ENCODE measurements at places on chromosomes 16 and 17.

GRCh38 chr17:74454197-74455024 lies 12.0 kb upstream of the CD300A start:
- peak; percentile 58 for DNase-seq

DNA sequence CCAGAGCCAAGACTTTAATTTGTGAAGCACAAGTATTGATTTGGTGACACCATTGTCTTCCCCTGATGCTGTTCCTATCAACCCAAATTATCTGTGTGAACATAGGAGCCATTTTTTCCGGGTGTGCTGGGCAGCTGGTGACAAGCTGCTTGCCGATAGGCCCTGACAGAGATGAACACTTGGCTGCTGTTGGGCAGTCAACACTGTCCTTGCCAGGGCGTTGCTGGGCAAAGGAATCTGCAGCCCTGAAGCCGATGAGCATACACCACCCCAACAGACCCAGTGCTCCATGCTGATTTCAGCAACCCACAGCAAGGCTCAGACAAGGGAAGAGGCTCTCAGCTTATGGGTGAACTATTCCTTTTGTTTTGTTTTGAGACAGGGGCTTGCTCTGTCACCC lies 105.4 kb downstream of the YPEL2 start:
- no peak for DNase-seq

DNA sequence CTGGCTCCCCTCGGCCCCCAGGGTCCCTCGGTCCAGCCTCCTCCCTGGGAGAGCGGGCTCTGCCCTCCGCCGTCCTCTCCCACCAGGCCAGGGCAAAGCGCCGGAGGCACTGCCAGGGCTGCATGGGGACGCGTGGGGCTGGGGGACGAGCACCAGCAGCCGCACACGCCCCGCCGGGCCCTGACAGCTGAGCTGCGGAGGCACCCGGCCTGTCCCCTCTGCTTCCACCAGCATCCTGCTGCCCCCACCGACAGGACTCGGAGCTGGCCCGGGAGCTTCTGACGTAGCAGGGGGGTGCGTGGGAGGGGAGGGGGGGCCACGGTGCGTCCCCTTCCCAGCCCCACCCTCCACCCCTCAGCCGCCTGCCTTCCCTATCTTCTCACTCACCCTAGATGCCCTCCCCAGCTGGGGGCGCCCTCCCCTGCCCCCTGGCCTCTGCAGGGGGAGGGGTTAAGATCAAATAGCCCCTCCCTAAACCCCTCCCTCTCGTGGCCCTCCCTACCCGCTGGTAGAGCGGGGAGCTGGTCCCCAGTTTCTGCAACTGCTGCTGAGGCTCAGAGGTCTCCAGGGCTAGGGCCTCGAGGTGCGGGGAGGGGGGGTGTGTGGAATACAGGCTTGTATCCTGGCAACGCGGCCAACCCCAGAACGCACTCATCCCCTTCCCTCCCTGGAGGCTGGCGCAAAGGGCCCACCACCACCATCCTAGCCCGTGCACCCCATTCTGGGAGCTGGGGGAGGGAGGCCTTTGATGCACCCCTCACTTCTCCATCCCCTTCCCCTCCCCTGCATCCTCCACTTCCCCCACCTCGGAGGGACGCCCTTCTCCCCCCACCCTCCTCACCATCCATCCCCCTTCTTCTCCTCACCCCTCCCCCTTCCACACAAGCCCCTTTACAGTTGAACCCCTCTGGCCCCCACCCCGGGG lies 1.0 kb downstream of the SRCIN1 start:
- DNase-seq: peak; percentile 70

GRCh38 chr16:729768-730665 lies 3.1 kb downstream of the HAGHL start:
- DNase-seq: no peak

DNA sequence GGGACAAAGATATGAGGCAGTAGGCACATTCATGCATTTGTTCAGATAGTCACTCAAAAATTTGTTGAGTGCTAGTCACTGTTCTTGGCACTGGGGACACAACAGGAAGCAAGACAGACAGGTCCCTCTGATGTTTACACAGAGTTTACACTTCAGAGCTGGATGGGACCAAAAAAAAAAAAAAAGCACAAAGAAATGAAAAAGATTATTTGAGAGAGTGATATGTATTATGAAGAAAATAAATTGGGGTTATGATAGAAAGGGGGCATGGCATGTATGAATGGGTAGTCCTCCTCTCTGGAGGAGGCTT lies 3.5 kb upstream of the YPEL2 start:
- no peak for DNase-seq

GRCh38 chr16:3953728-3954410 lies 73.4 kb upstream of the CREBBP start:
- no peak for DNase-seq

- DNase-seq: no peak
These were observed 946.8 kb upstream of the SOX9 start for GRCh38 chr17:71173991-71174390.

DNA sequence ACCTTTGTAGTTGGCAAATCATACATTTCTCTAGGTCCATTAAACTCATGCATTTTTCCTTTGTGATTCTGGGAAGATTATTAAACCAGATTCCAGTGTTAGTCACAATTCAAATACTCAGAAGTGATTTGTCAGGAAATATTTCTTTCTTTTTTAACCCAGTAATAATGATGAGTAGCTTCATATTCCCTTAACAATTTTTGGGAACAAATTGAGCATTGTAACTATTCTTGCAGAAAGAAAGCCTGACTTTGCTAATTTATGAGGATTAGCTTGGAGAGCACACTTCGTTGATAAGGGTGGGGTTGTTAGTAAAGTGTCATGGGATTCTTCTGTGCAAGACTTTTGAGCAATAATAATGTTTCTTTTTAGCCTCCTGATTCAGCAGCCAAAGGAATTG lies 18.7 kb upstream of the KRT24 start:
- no peak for DNase-seq

DNA sequence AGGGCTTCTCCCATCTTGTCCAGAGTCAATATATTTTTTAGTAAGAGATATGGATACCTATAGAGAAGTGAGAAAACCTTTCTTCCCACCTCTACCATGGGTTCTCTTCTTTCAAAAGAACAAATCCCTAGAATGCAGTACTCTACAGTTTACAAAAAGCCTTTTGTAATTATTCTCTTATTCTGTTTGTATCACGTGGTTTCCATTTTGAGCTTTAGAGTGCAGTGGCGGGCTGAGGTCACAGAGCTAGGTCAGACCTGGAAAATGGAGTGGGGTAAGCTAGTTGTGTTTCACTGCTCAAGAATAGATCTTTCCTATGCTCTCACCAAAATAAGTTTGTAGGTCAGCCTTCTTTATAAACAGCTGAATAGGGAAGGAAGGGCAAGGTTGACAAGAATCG lies 85.3 kb upstream of the MAF start:
- no peak for DNase-seq

DNA sequence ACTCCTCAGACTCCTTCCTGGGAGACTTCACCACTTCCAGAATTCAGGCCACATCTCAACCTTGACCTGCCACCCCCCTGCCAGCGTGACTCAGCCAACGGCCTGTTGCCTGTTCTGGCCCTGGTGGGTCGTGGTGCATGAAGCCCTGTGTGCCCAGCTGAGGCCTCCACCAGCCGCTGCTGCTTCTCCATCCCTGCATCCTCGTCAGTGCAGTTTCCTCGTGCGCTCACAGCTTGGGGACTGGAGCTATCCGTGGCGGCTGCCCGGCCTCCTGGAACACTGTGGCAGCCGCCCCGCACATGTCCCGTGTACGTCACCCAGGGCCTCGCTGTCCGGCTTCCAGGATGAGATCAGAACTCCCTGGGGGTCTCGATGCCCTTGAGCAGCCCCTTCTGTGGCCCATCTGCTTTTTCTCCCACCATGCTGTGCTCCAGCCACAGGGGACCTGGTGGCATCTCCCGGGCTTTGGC lies 8.0 kb upstream of the TEDC2 start:
- no peak for DNase-seq

GRCh38 chr16:84496991-84497390 lies 7.5 kb downstream of the MEAK7 start:
- no peak for DNase-seq

DNA sequence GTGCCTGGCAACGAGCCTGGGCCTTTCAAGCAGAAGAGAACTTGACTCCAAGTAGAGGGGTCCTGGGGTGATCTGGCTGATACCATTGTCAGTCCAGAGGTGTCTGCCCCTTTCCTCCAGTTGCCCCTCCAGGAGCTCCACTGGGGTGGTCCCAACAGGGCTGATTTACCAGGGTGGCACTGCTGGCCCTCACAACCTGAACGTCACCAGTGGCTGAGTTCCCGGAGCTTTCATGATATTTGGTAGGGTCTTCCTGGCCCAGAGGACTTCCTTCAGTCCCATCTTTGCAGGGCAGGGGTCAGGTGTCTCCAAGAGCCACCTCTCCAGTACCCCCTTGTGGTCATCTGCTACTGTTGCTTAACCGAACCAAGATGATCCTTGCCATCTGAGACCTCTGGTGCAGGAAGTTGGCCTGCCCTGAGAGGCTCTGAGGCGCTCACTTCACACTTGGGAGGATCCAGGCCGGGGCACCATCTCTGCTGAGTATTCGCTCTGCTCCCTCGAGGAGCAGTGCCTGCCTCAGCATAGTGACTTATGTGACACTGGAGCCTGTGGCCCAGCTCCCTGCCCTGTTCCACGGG lies 3.5 kb downstream of the LIMD2 start:
- DNase-seq: peak; percentile 59

DNA sequence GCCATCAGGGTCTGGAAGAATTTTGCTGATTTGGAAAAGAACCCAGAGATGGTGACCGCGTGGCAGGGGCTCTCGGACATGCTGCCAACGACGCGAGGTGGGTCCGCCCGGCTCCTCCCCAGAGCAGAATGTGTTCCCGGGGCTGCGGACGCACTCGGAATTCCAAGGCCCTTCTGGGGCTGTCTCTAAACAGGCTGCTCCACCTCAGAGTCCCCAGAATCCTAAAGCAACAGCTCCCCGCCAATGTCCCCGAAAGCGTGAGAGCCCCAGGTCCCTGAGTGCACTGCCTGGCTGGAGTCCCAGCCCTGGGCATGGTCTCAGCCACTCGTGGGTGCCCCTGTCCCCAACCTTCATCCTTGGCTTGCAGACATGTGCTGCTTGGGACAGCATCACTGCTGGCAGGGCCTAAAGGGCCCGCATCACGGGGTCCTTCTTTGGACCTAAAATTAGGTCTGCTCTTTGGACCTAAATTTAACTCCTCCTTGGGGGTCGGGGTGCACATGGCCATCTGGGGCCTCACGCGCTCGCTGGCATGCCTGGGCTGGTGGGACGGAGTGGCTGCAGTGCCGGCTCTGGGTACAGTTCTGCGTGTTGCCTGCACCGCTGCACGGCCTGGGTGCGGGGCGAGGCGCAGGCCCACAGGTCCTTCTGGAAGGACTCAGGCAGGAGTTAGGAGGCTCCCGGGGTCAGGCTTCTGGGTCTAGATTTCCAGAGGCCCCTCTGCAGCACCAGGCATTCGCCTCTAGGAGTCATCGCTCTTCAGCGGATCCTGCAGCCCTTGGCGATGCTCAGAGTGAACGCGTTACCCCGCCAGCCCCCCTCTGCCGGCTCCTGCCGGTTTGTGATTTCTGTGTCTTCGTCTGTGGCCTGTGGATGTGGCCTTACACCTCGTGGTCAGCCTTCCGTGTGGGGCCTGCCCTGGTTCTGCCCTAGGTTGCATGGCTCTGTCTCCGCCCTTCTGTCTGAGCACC lies 41.9 kb upstream of the CHMP6 start:
- DNase-seq: no peak

DNA sequence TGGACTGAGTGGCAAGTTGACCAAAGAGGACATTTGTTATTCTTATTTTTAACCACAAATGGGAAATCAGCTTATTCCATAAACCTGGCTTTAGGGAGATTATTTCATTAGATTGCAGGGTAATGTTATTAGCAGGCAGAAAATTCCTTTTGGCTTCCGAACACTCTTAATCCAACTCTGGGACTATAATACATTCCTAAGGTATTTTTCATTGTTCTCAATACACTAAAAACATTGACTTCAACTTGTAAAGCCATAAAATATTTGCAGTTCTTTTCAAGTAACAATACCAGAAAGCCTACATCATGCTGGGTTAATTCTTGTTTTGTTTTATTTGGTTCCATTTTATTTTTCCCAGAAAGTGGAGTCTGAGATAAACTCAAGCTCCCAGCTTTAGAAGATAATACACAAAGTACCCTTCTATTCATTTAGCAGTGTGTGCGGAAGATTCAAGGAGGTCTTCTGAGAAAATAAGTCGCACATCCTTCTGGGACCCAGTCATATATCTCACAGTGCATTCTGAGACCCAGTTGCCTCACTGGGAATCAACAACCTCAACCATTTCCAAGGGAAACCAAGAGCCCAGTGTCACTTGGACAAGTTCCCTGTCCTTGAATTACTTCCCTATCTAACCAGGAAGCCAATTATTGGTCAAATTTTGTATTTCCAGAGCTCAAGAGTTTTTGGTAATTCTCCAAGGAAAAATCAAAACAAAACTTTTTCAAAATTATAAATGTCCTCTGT lies 389.6 kb upstream of the DYNLRB2 start:
- no peak for DNase-seq

DNA sequence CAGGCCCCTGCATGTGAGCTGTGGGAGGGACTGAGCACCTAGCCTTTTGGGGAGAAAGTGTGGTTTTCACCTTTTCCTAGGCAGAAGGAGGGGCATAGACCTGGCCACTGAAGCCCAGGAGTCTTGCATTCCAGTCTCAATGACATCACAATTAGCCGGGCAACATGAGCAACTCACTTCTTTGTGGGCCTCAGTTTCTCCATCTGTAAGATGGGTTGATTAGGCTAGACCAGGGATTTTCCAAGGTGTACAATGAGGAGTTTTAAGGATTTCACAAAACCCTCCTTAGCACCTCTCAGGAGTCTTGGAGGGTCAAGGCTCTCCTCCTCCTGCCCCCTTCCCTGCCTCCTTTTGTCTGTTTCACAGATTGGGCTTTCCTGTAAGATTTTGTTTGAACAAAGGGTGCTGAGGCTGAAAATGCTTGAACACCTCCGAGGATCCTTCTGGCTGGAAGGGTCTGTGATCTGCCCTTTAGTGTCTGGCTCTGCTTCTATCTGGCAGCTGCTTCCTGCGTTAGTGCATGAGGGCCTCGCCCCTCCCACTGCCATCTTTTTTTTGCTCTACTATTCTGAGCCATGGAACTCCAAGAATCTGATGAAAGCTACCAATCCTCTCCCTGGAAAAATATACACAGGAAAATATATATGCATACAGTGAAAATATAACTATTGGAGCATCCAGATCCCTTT lies 52.4 kb upstream of the ETV4 start:
- DNase-seq: no peak

Data from GM13977 (cell line).